ENCODE measurements at places on chromosomes 2 and 18.

DNA sequence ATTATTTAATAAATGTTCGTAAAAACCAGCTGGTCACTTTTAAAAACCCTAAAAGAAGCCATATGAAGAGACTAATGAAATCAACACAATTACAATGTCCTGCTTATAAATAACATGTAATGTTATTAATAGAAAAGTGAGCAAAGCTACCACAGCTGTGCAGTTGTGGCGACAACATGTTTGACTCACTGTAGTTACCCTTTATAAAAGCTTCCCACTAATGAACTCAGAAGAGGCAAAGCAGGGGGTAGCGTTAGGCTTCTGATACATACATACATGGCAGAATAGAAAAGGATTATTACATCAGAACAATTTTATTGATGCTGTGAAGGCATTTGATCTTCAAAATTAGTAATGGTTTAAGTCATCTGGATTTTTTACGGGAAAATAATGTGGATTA, 219.7 kb downstream of the SLC4A10 start:
- no peak for DNase-seq

DNA sequence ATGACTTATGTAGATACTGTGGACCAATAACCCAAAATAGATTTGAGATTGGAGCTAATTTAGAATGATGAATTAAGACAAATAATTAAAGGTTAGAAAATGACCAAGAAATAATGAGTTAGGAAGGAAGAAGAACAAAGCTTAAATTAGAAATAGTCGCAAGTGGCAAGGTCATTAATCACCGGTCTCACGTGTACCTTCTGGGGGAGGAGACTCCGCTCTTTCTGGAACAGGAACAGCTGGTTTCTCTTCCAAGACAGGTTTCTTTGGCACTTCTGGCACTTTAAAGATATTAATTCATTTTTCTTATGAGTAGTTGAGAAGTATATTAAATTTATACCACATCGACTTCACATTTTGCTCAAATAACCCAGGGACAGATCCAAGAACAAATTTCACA, 156.7 kb downstream of the TTN start:
- DNase-seq, result no peak

- DNase-seq, result no peak
Measured at GRCh38 chr2:189260361-189260814, 80.8 kb upstream of the COL5A2 start.

DNA sequence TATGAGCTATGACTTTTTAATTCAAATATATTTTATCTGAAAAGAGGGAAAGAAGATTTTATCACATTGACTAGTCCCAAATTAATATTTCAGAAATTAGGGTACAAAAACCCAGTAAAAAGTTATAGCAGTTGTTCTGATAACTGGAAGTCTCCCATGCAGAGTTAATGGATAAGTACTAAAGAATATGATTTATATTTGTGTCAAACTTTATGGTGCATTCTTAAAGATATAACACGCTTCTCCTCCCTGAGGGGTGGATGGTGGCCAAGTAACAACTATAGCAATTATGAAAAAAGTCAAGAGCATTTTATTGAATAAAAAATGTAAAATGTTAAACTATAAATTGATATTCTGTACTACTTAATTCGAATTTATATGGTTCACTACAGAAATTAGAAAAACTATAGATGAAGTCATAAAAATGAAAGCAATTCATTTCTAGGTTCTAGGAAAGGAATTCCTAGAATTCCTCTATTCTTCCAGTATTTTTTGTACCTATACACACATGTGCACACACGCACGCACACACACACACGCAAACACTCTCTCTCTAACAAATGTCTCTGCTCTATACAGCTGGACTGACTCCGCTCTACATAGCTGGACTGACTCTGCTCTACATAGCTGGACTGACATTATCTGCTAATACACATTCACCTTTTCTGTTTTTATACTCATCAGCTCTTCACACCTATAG, 111.3 kb downstream of the PRELID3A start:
- no peak for DNase-seq

DNA sequence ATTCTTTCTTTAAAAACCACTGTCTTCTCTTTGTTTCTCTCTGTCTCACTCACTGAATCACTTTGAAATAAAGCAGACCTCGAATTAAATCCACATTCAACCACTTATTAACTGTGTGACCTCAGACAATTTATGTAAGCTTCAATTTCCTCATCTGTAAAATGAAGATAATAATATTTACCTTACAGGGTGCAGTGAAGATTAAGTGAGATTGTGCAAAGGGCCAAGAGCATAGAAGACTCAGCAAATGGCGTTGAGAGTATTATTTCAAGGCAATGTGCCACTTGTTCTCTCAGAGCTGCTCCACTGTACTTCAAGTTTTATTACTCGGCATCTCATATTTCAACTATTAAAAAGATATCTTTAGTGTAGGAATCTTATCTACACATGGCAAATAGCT, 454.2 kb upstream of the HNRNPA3 start:
- no peak for DNase-seq

GRCh38 chr18:10842861-10843260, 306.5 kb downstream of the PIEZO2 start:
- DNase-seq, result no peak

DNA sequence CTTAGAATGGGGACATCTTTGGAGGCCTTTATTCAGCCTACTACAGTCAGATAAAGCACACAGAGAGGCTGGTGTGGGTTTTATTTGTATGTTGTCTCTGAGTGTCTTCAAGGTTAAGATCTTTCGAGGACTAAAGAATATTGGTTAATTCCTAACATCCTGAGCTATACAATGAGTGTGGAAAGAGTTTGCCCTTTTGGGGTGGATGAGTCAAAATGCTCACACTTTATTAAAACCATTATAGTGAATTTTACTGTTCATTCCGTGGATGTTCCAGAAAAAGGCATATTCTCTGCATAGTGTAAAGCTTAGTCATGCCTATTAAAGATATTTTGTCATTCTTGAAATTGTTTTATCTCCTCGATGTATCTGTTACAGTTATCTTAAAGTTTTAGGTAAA, 29.1 kb upstream of the SLC38A11 start:
- no peak for DNase-seq

DNA sequence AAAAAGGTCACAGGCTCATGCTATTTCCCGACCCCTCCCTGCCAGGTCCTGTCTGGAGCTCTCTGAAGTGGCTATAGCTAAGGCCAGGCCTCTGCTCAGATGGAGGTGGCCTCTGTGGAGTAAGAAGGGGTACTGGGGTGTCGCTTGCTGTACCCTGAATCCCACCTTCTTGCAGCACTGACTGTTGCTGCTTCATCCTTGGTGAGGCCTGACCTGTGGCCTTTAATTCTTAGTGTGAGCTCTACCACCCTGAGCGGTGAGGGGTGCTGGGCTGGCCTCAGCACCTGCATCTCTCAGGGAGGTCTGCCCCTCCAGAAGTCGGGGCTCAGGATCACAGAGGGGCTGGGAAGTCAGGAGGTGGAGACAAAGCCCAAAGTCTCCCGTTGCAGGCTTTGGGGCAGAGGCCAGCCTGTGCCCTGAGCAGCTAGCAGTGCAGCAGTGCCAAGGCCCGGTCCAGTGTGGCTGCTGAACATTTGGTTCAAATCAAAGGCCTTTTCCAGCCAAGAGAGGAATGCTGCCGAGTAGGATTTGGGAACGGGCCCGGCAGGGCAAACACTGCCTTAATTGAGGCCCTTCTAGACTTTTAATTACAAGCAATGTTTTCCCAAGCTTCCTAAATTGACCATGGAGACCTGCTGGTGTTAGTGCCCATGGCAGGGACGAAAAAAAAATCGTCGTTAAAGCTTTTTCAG, 133.5 kb upstream of the HAAO start:
- DNase-seq, result peak; percentile 65

- no peak for DNase-seq
Measured at GRCh38 chr2:197174539-197175094, 136.0 kb downstream of the ANKRD44 start.

DNA sequence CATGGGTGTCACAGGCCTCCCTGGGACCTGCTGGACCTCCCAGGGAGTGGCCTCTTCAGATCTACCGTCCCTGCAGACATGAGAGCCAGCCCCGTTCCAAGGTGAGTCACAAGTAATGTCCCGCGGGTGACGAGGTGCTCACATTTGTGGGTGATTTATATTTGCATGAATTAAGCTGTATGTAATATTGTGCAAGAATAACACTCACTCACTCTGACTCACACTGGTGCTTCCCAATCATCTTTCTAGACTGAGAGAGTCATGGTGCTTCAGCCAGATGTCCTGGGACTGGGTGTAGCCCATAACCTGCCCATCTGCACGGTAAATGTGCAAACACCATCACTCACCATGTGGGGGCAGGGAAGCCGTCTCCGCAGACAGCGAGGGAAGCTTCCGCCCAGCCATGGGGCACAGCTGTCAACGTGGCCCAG, 347.5 kb upstream of the SALL3 start:
- no peak for DNase-seq

- no peak for DNase-seq
Measured at GRCh38 chr2:219527076-219527394, 12.8 kb downstream of the ASIC4 start.

- no peak for DNase-seq
Measured at GRCh38 chr2:147327613-147328012, 517.2 kb upstream of the ACVR2A start.

DNA sequence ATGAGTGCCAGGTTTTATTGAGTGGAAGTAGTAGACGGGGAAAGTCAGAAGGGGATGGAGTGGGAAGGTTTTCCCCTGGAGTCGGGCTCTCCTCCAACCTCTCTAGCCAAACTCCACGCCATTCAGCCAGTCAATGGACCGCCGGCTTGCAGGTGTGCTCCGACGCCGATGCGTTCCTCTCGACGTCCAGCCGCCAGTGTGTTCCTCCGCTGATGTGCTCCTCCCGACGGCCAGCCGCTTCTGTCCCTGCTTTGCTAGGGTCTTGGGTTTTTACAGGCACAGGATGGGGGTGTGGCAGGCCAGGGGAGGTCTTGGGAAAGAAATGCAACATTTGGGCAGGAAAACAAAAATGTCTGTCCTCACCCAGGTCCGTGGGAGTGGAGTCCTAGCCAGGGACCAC, 94.3 kb upstream of the TEX51 start:
- DNase-seq, result no peak

DNA sequence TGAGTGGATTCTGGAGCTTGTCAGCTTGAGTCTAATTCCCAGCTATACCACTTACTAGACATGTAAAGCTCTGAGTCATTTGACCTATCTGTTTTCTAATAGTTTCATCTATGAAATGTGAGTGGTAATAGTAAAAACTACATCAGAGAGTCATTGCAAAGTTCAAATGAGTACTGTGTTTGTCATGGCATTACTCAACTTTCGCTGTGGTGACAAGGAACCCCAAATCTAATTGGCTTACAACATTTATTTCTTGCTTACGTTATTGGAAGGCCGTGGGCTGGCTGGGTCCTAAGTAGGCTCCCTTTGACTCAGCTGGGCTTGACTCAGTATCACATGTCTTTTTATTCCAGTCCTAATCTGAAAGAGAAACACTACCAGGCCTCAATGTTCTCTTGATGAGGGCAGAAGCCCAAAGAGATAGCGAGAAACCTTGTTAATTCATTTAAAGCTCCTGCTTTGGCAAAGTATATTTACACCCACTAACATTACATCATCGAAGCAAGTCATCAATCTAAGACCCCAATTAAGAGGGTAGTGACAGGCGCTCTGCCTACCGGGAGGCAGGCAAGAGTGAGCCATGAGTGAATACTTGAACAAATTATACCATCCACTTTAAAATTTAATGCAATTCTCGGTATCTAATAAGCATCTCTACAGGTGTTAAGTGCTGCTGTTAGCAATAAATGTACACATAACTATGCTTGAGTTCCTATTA, 431.8 kb upstream of the SPHKAP start:
- no peak for DNase-seq

DNA sequence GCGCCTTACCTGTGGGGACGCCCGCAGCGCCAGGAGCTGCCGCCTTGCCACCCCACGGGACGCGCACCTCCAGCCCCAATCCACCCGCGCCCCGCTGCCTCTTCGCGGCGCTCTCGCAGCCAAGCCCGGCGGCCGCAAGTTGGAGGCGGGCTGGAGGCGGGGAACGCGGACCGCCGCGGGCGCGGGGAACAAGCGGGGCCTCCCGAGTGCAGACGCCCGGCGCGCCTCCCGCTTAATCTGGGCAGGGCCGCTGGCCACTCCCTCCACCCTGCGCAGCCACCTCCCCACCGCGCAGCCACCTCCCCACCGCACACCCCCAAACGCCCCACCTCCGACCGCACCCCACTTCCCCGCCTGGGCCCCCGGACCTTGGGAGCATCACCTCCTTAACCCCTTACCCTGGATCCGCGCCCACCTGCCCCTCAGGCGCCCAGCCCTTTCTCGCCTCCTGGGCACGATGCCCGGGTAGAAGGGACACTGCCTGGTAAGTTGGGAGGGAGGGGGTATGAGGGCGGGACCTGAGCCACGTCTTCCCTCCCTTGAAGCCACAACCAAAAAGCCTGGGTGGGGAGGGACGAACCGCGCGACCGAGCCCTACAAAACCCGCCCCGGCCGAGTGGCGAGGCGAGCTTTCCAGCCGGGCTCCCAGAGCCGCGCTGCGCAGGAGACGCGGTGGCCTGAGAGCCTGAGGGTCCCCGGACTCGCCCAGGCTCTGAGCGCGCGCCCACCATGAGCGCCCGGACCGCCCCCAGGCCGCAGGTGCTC, at the start of the genes COL4A3 and COL4A4:
Gene COL4A3 (plus strand): TSS at position 627 of the 765 bp plus-strand sequence. CDS start 103 bp downstream, at position 730.
Gene COL4A4 (minus strand): TSS at position 208 of the 765 bp plus-strand sequence. CDS start 16,722 bp downstream, outside the sequence.
- no peak for DNase-seq

DNA sequence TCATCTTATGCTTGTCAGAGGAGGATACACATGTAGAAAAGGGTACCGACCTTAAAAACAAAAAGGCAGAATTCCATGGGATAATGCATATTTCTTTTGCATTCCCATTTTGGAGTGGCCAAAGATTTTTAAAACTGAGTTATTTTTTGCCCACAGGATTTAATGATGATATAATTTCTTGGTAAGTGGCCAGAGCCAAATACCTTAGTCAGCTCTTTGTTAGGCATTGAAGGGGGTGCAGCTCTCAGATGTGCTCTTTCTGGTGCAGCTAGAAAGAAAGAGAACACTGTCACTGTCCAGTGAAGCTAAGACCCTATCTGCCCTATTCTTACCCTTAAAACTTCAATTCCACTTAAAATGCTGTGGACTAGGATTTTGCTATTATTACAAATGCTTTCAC, 10.8 kb downstream of the COQ10B start:
- DNase-seq, result no peak

DNA sequence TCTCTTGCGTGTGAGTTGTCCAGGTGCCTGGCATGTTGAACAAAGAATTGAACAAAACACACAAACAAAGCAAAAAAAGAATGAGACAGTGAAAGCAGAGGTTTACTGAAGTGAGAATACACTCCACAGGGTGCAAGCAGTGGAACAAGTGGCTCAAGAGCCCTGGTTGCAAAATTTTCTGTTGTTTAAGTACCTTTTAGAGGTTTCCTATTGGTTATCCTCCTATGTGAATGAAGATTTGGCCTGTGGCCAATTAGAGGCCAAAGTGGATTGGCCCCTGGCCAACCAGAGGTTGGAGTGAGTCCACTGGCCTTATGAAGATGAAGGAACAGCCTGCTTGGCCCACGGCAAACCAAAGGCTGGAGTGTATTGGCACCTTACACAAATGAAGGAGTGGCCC, 1188.5 kb upstream of the NRXN1 start:
- peak; percentile 75 for DNase-seq

DNA sequence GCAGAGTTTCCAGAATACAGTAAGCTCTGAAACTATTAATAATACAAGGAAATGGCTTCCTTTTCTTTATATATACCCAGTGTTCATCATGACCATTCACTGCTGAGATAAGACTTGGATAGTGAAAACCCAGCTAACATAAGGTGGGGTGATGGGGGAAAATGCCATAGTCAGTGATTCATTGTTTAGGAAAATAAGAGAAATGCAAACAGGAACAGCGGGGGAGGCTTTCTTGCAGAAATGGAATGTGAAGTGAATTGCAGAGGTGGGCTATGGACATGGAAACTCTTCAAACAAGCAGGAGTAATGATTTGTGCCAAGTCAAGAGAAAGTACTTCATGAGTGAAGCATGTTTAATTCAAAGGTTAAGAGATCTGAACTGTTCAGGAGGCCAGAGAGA, 519.4 kb downstream of the TDRD15 start:
- no peak for DNase-seq
